ENCODE measurements at places on chromosomes 7 and 10.
A peak's percentile ranks its signal among the peaks of the same experiment; 100 is the strongest.

DNA sequence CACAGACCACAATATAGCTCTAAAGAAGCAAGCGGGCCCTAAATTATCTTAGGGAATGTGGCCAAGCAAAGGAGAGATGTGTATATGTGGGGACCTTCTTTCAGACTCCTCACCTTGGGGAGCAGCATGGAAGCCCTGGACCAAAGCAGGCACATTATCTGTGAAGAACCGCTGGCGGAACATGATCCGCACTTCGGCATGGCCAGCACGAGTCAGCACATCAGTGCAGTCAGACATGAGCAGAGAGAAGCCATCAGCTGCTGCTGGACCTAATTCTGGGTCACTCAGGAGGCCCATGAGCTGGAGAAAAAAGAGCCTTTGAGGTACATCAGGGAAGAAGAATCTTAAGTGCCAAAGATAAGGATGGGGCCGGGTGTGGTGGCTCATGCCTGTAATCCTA, 14.0 kb downstream of the ZDHHC16 start:
- no peak overlapping the region for H3K27ac ChIP-seq
- peaks cover 42% of the 10 kb centered on the region for H3K36me3 ChIP-seq
- H3K27me3 ChIP-seq = no peaks in the 10 kb centered on the region
- no peaks in the 10 kb centered on the region for H3K4me1 ChIP-seq
- no peak overlapping the region for H3K4me3 ChIP-seq

- H3K27me3 ChIP-seq = no peaks in the 10 kb centered on the region
- no peak overlapping the region for H3K27ac ChIP-seq
- H3K36me3 ChIP-seq = no peaks in the 10 kb centered on the region
Observed at GRCh38 chr10:88330174-88330573, 252.9 kb downstream of the RNLS start.

GRCh38 chr10:121662945-121663917, 65.0 kb upstream of the FGFR2 start:
- no peaks in the 10 kb centered on the region for H3K36me3 ChIP-seq
- peaks cover 8% of the 10 kb centered on the region for H3K4me1 ChIP-seq
- peak; percentile 45 for DNase-seq

DNA sequence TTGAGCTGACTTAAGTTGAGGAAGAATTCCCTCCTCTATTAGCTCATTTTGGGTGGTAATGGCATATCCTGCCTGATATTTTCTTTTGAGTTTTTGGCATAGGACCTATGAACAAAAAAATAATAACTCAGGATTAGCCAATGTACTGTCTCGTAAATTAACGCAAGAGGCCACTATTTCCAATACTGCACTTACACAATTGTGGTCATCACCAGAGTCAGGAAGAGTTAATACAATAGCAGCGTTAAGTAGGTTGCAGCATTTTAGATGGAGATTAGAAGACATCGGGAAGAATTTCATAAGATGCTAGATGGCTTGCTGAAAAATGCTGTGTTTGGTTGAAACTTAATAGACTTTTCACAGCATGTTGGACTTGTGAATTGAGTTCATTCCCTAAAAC, 36.4 kb downstream of the ANTXRL start:
- no peaks in the 10 kb centered on the region for H3K27me3 ChIP-seq
- DNase-seq = no peak
- H3K27ac ChIP-seq = no peak overlapping the region
- no peak overlapping the region for H3K4me3 ChIP-seq
- peaks cover 6% of the 10 kb centered on the region for H3K4me1 ChIP-seq

DNA sequence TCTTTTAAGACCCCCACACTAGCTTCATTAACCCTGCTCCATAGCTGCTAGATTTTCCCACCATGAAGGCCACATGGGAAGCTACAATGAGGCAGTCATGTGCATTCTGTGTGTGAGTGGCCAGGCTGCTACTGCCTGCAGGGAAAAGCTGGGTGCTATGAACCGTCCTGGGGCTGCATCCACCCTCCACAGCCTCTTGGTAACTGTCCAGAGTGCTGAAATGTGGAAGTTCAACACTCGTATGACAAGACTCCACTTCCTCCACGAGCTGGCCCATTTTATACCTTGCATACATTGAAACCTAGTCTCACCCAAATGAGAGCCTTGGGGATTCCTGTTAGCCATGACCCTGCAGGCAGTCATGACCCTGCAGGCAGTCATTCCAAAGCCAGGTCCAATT, 59.4 kb downstream of the CUZD1 start:
- no peak for DNase-seq
- peaks cover 11% of the 10 kb centered on the region for H3K27me3 ChIP-seq
- no peak overlapping the region for H3K27ac ChIP-seq
- H3K4me3 ChIP-seq = no peak overlapping the region

GRCh38 chr10:88033385-88033784, 170.0 kb downstream of the PTEN start:
- no peak overlapping the region for H3K27ac ChIP-seq
- H3K27me3 ChIP-seq = no peaks in the 10 kb centered on the region
- no peaks in the 10 kb centered on the region for H3K36me3 ChIP-seq
- no peak for DNase-seq
